ENCODE measurements at places on chromosomes 2 and 18.

DNA sequence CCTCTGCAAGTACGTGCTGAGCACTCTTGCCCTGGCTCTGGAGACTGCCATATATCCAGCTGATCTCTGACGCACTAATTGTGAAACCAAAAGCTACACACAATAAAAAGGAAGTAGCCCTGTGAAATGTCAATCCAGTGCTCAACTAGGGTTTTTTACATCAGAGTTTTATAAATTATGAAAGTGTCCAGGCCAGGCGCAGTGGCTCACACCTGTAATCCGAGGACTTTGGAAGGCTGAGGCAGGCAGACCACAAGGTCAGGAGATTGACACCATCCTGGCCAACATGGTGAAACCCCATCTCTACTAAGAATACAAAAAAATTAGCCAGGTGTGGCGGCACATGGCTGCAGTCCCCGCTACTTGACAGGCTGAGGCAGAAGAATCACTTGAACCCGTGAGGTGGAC lies 24.5 kb upstream of the PEX13 start:
- no peak for DNase-seq

DNA sequence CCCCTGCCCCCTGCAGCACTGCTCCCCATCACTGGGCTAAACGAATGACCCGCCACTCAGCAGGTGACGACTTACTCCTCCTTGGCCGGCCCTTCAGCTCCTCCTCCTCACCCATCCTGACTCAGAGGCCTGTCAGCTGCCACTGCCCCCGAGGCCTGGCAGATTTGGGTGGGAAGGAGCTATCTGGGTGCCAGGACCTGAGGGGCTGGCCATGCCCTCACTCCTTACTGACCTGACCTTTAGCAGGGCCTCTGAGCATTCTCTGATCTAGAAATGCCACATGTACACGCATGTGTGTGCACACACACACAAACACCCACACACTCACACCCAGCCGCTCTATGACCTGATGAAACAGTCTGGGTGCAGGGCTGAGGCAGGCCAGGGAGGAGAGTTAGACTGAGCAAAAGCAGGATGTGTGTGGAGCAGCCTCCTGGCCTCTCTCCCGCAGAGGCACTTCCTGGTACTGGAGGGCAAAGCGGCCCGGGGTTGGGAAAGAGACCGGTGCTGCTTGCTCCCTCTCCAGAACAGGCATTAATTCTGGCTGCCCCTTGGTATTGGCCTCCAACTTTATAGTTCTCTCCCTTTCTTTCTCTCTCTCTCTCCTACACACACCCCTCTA lies 68.0 kb downstream of the ZFP36L2 start:
- DNase-seq, result peak; percentile 75

DNA sequence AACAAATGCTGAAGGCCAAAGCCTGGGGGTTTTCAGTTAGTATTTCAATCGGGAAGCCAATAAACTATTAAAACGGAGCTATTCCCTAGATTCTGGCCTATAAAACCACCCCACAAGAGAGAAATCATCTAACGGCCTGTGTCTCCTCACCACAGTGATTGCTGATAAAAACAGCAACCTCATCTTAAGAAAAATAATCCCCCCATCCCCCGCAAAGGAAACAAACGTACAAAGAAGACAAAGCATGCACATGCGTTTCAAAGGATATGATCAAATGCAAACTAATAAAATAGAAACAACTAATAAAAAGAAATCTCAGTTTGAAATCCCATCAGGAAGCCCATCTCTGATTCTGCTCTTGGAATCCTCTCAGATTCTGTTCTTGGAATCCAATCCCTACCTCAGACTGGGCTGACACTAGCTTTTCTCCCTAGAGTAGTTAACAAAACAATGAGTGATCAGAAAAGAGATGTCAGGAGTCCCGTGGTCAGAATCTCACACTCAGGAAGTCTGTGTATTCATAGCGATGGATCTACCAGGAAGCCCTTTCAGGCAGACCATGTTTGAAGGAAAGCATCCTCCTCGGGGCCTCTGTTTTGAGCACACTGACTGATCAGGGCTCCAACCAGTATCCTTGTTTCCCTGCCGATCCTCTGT lies 150.7 kb downstream of the THADA start:
- no peak for DNase-seq

GRCh38 chr2:71456617-71457016 lies 3.3 kb downstream of the DYSF start:
- no peak for DNase-seq

DNA sequence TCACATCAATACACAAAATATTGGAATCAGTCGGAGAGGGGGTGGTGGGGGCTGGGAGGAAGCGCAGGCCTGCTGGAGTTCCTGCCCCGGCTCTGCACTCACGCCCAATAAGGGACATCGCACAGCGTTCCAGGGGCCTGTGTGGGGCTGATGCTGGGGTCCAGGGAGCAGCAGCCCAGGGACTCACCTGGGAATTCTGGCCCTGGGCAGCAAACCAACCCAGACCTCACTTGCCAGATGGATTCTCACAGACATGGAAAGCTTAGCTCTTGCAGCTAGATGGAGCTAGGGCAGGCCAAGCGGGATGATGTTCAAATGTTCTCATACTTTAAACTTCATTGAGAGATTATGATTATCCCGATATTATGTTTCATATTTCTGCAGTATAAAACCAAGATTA lies 266.6 kb upstream of the TANK start:
- DNase-seq, result no peak

- DNase-seq, result no peak
Observed at GRCh38 chr2:19854596-19855541, 46.9 kb downstream of the TTC32 start.

DNA sequence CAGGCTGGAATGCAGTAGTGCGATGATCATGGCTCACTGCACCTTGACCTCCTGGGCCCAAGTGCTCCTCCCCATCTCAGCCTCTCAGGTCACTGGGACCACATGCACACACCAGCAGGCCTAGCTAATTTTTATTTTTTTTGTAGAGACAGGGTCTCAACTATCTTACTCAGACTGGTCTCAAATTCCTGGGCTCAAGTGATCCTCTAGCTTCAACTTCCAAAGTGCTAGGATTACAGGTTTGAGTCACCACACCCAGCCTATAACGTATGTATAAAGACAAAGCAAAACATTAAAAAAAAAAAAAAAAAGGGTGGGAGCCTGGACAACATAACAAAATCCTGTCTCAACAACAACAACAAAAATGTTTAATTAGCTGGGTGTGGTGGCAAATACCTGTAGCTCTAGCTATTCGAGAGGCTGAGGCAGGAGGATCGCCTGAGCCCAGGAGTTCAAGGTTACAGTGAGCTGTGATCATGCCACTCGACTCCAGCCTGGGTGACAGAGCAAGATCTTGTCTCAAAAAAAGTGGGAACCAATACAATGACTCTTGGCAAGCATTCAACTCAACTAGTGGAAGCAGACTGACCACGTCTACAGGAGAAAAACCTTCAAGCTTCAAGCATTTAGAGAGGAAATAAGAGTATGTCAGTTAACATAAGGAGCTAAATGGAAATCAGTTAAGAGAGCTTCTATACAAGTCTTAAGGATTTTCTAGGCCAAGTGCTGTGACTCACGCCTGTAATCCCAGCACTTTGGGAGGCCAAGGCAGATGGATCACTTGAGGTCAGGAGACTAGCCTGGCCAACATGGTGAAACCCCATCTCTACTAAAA lies 2.6 kb downstream of the GTF3C2 start:
- DNase-seq, result no peak

- no peak for DNase-seq
Observed at GRCh38 chr2:34031097-34031496, 432.0 kb upstream of the FAM98A start.

- DNase-seq, result no peak
Observed at GRCh38 chr2:104476563-104476988, 377.3 kb upstream of the POU3F3 start.

GRCh38 chr2:23745726-23746105 lies 181.2 kb downstream of the ATAD2B start:
- no peak for DNase-seq

DNA sequence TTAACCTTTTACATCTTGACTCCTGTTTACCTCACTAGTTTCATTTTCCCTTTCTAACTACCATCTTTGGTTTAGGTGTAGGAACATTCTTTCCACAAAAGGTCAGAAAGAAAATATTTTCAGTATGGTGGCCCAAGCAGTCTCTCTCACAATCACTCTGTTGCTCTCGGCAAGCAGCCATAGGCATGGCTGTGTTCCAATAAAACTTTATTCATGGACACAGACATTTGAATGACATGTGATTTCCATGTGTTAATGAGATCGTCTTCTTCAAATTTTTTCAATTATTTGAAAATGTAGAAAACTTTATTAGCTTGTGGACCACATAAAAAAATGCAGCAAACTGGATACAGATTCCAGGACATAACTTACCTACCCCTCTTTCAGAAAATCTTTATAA lies 109.7 kb upstream of the CNTNAP5 start:
- no peak for DNase-seq

DNA sequence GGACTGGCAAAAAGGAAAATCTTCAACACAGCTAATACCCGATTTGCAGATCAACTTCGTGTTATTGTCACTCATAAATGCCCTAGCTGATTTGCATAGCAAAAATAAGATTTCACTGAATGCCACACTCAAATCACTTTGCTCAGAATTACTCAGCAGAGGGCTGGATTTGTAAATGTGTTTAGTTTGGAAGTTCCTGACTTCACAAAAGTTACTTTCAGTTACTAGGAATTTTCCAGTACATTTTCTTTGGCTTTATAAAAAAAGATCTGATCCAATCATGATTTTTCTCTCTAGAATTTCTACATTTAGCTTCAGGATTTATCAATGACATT lies 433.3 kb upstream of the ID2 start:
- DNase-seq, result no peak

DNA sequence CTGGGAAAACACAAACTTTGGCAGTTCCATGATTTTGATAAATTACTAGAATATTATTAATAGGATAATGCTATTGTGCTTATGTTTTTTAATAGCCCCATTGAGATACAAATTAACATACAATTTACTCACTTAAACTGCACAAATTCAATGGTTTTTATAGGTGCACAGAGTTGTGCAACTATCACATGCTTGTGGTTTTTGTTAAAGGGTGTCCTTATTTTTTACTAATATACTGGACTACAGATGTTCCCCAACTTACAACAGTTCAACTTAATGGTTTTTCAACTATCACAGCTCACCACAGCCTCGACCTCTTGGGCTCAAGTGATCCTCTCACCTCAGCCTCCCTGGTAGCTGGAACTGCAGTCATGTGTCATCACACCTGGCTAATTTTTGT lies 76.6 kb downstream of the OSBPL1A start:
- DNase-seq, result no peak

DNA sequence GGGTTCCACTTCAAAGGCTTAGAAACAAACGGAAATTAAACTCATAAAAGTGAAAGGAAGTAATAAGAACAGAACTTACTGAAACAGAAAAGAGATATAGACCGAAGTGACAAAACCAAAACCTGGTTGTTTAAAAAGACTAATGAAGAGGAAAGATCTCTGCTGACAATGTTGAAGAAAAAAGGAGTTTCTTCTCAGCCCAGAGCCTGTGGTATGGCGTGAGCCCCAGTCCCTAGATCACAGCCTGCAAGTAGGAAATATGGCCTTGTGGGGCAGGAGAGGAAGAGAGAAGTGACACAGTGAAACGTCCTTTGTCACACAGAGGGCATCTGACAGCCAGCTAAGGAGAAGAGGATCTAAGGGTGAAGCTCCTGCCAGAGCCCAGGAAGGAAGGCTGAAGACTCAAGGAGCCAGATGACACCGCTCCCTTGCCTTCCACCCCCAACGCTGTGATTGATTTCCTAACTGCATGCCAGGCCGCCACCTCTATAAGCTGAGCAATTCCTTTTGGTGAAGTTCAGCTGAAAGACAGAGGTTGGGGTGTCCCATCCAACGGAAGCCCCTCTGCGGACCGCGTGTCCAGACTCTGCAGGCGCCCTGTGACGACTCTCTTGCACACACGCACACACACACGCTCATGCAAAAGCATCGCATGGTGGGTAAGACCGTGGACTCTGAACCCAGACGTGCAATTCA lies 141.1 kb downstream of the HDAC4 start:
- DNase-seq, result no peak

GRCh38 chr2:103161456-103162289 lies 399.8 kb downstream of the TMEM182 start:
- DNase-seq, result no peak

- DNase-seq, result no peak
Observed at GRCh38 chr18:13589943-13590342, 136.4 kb downstream of the FAM210A start.

DNA sequence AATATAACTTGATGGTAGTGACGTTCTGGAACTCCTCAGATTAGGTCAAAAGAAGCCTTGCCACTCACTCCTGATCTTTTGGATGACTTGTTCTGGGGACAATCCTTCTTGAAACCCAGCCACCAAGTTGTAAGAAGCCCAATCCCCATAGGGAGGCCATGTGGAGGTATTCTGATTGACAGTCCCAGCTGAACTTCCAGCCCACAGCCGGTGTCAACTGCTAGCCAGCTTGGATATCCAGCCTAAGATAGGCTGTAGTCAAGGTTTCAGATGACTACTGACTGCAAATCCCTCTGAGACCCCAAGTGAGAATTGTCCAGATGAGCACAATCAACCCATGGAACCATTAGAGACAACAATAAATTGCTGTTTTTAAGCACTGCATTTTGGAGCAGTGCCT lies 31.4 kb downstream of the EIF2AK2 start:
- no peak for DNase-seq

DNA sequence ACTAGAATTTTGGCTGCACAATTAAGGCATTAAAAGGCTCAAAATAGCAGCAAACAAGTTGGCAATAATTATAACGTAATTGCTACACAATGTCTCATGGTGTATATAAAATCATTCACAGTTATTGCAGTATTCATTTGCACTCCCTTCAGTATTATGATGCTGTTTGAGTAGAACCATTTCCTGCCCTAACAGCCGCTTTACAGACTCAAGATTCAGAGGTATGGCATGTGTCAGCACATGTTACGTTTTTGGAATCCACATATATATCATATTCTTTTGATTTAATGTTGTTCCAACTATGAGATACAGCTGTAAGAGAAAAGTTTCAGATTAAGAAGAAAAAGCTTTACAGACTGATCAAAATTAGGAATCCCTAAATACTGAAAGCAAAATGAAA lies 56.3 kb upstream of the NCKAP5 start:
- DNase-seq, result no peak

GRCh38 chr18:79355433-79356335 lies 40.0 kb upstream of the NFATC1 start:
- DNase-seq, result no peak

GRCh38 chr2:202718614-202719013 lies 83.8 kb downstream of the FAM117B start:
- no peak for DNase-seq

DNA sequence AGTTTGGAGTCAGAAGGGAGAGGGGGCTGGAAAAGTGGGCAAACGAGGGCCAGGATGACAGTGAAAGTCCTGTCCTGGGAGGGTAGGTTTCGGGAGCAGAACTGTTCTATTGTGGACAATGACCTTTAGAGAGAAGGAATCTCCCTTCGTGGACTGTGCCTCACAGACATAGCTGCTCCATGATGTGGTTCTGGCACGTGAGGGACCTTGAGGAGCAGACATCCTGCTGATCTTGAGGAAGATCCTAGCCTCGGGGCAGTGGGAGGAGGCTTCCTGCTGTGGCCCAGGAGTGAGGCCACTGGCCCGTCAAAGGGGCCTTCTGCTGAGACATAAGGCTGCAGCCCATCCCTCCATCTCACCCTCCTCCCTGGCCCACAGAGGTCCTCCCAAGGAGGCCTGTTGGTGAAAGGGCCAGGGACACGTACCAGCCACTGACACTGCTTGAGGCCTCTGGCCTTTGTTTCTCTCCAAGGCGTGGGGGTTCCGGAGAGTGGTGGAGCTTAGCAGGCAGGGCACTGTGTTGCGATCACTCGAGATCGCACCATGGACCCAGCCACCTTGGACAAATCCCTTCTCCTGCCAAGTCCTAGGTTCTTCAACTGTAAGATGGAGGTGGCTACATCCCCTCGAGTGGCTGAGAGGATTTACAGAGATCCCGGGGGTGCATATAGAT lies 167.2 kb downstream of the CELF4 start:
- no peak for DNase-seq

Measured in pulmonary artery endothelial cell (primary cell).